ENCODE measurements at places on chromosomes 5 and 9.

GRCh38 chr9:89808076-89808755, 203.4 kb downstream of the GADD45G start:
- DNase-seq = no peak

- no peak for DNase-seq
Observed at GRCh38 chr9:123150708-123151503, 117.4 kb downstream of the GPR21 start.

DNA sequence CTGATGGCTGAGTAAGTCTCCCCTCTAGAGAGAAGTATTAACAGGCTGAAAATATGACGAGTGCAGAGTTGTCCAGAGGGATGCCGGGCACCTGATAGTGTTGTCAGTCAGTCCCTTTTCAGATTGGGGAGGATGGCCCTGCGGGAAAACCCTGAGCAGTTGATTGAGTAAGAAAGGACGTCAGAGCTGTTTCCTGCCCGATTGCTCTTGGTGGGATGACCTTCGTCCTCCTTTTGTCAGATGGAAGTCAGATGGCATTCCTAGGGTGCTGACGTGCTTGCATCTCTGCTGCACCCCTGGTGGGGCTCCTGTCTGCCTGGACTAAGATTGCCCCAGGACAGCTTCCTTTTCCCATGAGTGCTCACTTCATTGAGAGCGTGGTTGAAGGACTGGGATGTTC, 9.8 kb downstream of the ZNF354B start:
- no peak for DNase-seq

DNA sequence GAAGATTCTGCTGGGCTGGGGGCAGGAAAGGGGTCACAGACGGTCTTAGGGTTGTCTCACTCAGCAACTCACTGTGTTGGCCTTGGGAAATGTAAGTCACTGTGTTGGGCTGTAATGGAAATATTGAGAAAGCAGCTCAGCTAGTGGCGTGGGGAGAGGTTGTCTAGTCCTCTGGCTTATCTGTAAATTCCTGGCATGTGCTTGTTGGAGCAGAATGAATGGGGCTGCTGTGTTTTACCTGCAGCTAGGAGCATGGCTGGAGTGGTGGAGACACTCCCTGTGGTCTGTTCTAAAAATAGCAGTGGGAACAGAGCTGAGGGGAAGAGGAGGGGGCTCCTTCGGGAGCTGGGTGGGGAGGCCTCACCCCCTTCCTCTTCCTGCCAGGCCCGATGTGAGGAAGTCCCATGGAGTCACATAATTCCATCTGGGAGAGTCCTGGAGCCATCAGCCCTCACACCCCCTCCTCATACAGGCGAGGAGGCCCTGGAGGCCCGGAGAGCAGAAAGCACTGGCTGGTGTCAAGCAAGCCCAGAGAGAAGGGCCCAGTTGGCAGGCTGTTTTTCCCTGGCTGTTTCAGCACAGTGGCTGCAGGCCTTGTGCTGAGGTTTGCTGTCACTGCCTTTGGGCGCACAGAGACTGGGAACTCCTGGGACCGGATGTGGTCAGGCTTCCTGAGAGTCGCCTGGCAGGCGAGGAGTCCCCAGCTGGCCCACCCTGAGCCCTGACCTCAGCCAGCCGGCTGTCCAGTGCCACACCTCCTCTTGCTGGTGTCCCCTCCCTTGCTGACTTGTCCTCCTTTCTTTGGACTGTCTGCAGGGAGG, 84.9 kb downstream of the RGS3 start:
- DNase-seq = peak; percentile 57

GRCh38 chr9:97385626-97386264, 26.2 kb upstream of the TDRD7 start:
- no peak for DNase-seq

- no peak for DNase-seq
Observed at GRCh38 chr9:118670011-118670953, 699.0 kb downstream of the BRINP1 start.

- DNase-seq = no peak
Observed at GRCh38 chr9:69585571-69585970, 86.6 kb downstream of the APBA1 start.

DNA sequence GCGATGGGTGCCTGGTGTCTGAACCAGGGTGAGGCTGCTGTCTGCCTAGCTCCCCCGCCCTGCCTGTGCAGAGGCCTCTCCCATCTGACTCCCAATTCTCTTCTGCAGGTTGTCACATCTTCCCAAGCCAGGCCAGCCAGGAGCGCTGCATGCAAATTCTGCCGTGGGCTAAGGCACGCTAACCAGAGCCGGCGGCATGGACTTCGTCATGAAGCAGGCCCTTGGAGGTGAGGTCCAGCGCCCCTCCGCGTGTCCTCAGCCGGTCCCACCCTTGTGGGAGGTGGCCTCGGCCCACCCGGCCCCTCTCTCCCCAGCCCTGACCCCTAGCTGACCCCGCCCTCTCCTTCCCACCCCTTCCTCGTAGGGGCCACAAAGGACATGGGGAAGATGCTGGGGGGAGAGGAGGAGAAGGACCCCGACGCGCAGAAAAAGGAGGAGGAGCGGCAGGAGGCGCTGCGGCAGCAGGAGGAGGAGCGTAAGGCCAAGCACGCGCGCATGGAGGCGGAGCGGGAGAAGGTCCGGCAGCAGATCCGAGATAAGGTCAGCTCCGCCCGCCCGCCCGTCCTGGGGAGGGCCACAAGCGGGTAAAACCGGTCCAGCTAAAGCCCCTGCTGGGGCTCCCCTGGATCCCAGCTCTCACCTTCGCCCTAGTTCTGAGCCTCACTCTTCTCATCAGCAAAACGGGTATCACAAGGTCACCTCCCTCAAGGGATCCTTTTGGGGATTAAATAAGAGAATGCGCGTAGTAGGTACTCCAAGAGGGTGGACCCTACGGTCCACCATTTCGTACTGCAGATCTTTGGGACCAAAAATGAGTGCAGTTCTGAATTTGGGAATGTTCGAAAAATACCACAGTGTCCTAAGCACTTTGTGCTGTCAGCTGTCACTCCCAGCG, 7.4 kb downstream of the CPLX2 start:
- DNase-seq = no peak

- no peak for DNase-seq
Observed at GRCh38 chr5:114332925-114333324, 28.9 kb upstream of the KCNN2 start.

- no peak for DNase-seq
Observed at GRCh38 chr5:71905834-71906711, 187.0 kb downstream of the CARTPT start.

DNA sequence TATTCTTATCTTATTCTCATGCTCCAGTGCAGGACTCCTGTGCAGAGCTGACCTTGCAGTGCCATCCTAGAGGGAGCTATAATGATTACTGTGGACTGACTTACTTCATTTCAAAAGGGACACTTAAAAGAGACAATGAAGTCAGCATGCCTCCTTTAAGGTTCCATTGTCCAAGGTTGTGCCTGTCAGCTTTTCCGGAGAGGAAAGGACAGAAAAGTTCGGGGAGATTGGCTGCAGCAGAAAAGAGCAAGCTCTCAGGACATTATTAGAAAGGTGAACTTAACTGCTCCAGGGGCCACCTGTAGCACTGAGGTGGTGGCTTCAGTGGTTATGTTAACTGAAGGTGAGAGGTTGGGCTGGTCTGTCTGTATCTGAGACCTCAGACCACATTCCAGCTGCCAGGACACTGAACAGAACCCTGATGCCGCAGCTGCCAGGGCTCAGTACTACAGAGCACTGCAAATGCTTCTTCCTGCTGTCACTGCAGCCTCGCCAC, 112.9 kb downstream of the ST8SIA4 start:
- no peak for DNase-seq

- no peak for DNase-seq
Observed at GRCh38 chr9:126326228-126327005, at the start of gene MVB12B. Gene MVB12B, plus strand, starts transcription at chr9:126326829. Its CDS starts 101 bp downstream, at chr9:126326930.

GRCh38 chr9:80059979-80060378, 488.2 kb downstream of the TLE4 start:
- DNase-seq = no peak

- no peak for DNase-seq
Observed at GRCh38 chr9:131329241-131329641, 39.7 kb downstream of the PLPP7 start.
